ENCODE measurements at places on chromosomes 13 and 19.

DNA sequence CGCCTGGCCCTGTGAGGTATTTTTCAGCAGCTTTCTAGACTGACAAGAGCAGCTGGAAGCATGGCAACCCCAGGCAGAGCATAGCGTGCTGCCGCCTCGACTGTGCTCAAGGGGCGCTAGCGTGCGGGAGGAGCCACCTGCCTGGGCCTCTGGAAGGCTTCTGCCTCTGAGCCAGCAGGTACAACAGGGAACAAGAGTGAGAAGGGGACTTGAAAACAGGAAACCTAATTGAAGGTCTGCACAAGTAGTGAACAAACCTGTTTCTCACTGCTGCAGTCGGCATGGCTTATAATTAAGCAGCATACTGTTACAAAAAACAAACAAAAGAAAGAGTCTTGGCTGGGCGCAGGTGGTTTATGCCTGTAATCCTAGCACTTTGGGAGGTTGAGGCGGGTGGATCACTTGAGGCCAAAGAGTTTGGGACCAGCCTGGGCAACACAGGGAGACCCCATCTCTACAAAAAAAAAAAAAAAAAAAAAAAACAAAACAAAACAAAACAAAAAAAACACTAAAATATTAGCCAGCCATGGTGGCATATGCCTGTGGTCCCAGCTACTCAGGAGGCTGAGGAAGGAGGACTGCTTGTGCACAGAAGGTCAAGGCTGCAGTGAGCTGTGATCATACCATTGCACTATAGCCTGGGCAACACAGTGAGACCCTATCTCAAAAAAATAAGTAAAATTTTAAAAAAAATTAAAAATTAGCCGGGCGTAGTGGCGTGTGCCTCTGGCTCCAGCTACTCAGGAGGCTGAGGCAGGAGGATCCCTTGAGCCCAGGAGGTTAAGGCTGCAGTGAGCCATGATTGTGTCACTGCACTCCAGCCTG is 12.6 kb upstream of the GARRE1 start:
- no peak for DNase-seq

DNA sequence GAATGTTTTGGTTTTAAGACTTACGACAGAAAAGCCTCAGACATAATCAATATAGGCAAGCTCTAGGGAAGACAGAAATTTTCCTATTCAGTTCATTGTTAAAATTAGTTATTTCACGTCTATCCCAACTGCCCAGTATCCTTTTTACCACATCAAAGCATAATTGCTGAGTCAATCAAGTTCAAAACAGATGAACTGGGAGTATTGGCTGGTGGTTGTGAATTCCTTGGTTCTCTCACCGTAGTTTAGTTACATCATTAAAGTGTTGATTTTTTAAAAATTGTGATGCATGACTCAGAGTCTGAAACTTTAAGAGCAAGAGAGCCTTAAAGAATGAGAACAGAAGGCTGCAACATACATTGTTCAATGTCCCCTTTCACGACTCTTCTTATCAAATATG is 143.3 kb upstream of the FREM2 start:
- no peak for DNase-seq

GRCh38 chr13:20703780-20704458 is 420 bp downstream of the IL17D start:
- peak; percentile 63 for DNase-seq

DNA sequence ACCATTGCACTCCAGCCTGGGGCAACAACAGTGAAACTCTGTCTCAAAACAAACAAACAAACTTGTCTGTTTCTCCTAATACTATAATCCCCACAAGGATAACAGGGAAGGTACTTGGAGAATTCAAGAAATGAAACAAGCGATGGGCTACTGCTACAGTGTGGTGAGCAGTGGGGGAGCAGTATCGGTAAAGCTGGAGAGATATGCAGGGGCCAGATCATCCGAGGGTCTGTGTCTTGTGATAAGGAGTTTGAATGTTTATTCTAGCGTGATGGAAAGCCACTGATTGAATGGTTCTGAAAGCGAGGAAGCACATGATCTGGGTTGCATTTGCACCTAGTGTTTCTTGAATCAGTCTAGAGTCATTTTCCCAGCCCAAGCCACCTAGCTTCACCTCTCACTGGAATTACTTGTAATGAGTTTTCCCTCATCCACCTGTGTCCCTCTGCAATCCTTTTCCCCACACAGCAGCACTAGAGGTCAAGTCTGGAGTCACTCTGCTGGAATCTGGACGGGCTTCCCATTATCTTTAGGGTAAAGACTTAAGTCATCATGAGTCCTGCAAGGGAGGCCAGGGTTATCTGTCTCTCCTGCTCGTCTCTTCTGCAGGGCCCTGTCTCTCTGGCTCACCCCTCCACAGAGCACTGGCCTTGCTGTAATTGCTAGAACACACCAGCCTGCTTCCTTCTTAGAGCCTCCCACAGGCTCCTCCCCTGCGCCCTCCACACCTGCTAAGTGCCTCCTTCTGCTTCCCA is 162.3 kb downstream of the KLF5 start:
- no peak for DNase-seq

- no peak for DNase-seq
Measured at GRCh38 chr13:70568571-70568970, 460.3 kb upstream of the KLHL1 start.

- DNase-seq: no peak
Measured at GRCh38 chr13:19153782-19154450, 27.7 kb downstream of the TUBA3C start.

- no peak for DNase-seq
Measured at GRCh38 chr19:12769689-12770088, 5.7 kb downstream of the HOOK2 start.
